MCF 10A (cell line): ENCODE measurements at places on chromosomes 1 and 21.
A peak's percentile ranks its signal among the peaks of the same experiment; 100 is the strongest.

DNA sequence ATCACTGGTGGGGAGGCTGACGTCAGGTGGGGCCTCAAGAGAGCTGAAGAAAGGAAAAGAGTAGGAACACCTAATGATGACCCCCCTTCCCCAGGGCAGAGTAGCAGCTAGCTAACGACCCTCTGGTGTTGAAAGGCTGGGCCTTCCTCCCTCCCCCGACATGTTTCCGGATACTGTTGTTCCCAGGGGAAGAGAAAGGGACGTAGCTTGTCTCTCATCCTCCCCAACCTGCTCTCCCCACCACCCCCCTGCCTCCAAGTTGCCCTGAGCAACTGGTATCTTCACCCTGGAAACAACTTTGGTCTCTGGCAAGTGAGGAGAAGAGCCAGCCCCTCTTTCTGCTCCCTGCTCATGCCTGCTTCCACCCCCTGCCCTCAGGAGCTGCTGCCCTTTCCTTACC lies 2.4 kb downstream of the SEMA6C start:
- DNase-seq = no peak

GRCh38 chr1:47901001-47901575 lies 96.1 kb downstream of the TRABD2B start:
- no peak for DNase-seq

DNA sequence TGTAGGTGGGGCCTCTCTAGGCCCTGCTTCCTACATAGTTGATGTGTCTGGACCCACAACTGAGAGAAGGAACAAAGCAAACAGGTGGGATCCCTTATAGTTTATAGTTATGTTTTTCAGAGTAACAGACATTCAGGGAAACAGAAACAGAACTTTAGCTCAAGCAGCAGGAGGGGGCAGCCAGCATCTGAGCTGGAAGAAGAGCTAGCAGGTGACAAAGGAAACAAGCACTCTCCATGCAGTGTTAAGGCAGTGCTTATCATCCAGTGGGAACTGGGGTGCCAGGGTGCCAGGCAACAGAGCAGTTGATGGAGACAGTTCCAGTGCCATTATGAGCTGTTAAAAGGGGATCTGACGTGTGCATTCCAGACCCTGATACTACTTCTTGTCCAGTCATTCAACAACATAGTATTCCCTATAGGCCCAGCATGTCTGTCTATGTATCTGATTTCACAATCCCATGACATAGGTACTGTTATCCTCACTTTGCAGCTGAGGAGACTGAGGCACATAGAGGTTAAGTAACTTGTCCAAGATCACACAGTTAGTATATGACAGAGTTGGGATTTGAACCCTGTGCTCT lies 13.5 kb downstream of the HIVEP3 start:
- no peak for DNase-seq

DNA sequence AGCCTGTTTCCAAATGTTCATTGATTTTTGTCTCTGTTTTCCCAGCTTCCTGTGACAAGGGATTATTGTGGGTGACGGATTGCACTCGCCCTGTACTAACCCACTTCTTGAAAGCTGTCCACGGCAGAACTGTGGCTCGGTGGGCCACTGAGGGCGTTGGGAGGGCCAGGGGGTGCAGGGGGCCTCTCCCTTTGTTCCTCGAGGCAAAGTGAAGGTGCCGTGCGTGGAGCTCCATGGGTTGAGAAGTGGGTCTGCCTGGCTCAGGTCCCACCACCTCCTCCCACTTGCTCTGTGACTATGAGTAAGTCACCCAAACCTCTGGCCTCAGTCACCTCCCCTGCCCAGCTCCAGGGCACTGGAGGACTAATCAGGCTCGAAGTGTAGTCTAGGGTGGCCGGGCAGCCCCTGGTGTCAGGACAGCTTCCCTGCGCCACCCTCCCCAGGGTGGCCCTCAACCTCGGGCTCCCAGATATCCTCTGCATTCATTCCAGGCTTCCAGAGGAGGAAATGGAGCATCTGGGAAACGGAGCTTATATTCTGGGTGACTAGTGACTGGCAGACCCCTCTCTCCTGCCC lies 148.6 kb downstream of the NPHP4 start:
- DNase-seq = no peak

- DNase-seq = no peak
Measured at GRCh38 chr1:233168384-233168783, 127.1 kb downstream of the PCNX2 start.

DNA sequence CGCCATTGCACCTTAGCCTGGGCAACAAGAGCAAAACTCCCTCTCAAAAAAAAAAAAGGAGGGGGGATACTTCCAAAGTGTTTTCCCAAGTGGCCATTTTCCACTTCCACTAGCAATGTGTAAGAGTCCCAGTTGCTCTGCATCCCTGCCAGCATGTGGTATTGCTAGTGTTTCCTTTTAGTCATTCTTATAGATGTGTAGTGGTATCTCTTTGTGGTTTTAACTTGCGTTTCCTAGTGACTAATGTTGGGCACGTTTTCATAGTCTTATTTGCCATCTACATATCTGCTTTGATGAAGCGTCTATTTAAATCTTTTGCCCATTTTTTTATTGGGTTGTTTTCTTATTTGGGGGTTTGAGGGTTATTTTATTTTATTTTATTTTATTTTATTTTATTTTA lies 31.1 kb downstream of the INAVA start:
- DNase-seq = peak; percentile 74

DNA sequence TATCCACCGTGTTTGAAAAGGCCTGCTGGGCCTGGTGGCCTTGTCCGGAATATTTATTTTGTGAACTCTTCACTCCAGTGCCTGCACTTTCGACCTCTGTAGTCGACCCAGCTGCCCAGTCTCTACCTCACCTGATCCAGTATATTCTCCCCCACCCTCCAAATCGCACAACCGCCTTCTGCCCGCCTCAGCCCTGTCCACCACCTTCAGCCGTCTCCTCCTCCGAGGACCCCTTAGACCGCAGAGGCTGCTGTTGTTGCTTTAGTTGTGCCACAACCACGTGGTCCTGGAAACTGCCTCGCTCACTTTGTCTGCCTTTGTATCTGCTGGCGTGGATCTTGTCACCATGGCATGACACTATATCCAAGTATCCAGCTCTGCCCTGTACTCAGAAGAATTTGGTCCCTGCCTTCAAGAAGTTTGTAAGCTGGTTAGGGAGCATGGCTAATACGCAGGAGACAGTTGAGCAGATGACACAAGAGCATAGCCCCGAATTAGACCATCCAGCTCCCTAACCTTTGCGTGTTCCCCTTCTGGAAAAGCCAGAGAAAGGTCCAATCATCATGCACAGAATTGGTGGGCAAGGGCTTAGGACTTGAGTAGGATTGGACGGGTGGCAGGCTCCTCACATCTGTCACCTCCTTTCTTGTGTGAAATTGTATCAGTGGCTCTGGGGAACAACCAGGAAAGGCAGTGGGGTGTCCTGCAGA lies 1.5 kb downstream of the PHGDH start:
- DNase-seq = peak; percentile 18

- no peak for DNase-seq
Measured at GRCh38 chr1:233587958-233588799, 25.7 kb upstream of the KCNK1 start.

DNA sequence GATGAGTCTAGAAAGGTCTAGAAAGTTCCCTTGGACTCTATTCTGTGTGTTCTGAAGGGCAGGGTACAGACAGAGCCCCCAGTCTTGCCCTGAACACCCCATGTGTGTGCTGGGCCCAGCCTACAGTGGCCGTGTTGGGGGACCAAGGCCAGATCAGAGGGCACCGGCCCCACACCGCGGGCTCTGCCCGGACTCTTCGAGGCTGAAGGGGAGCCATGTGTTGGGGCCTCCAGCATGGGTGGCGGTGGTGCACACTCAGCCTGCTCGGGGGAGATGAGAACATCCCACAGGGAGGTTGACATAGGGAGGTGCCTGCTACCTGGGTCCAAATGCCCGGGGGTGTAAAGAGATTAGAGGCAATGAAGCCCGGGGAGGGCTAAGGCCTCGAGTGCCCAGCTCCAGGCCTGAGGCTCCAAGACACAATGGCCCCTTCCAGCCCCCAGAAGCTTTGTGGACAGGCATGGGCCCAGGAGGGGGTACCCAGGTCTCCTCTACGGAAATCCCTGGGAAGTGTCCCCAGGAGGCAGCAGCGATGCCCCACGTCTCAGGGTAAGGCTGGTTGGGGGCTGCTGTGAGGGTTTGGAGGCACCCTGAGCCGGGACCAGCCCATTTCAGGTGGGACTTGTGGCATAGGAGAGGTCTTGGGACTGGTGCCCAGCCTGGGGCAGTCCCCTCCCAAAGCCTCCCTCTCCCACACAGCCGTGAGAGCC lies 12.1 kb downstream of the ARHGEF16 start:
- no peak for DNase-seq

- DNase-seq = peak; percentile 35
Measured at GRCh38 chr1:226690460-226690982, 48.6 kb downstream of the ITPKB start.

DNA sequence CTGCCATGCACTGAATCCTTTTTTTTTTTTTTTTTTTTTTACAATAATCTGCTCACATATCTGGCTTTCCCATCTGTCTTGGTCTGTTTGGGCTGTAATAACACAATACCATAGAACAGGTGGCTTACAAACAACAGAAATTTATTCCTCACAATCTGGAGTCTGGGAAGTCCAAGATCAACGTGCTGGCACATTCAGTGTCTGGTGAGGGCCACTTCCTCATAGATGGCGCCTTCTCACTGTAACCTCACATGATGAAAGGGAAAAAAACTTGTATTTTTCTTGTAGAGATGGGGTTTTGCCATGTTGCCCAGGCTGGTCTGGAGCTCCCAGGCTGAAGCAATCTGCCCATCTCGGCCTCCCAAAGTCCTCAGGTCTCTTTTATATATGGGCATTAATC lies 13.0 kb upstream of the PARP1 start:
- no peak for DNase-seq
